ENCODE measurements at places on chromosomes 7 and 10.

DNA sequence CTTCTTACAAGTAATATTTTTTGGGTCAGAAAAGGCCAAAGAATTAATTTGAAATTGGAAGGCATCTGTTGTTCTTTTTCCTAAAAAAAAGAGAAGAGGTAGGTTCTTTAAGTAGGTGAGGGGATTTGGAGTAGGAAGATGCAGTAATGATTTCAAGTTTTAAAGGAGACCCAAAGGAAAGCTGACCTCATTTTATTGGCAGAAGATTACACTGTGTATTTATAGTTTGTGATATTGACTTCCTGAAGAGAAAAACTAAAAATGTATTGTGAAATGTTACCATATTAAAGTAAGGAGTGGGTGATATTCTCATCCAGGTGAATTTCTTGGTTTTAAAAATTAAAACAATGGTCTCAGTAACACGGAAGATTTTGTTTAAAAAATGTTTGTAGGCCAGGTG is 56.6 kb upstream of the CELF2 start:
- DNase-seq: no peak

DNA sequence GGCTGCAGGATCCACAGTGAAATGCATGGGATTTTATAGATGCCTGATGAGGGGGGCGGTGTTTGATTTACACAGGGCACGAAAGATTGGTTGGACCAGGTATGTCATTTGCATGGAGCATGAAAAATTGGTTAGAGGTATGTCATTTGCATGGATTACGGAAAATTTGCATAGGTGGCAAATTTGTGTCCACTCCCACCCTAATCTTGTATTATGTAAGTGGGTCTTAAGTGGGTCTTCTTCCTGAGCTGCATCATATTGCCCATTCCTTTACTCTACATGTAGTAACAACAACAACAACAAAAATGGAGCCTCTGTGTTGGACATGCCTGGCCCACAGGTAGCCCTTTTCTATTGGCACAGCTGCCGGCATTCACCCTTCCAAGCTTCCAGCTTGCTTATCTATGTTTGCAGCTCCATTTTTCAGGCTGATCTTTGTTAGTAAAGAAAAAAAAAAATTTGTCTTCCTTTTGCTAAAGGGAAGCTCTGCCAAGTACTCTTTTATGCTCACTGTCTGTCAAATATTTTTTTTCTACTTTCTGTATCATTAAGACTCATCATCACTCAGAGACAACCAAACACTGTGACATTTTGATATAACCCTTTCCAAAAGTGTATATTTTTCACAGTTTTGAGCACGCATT is 10.3 kb upstream of the ZNF273 start:
- no peak for DNase-seq

DNA sequence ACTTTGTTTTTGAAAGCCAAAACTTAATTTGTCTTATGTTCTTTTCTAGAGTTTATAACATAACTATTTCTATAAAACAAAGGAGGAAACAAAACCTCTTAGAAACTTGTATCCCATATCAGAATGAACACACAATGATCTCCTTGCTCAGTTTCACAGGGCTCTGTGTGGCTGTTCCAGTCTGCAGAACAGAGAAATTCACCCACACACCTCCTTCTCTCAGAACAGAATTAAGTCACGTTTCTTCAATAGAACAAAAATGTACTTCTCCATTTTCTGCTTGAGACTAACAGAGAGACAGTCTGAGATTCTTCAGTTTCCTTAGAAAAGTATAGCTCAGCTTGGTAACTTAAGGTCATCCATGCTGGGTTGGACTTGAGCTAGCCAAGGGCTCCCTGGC is 15.8 kb upstream of the DOCK1 start:
- no peak for DNase-seq

GRCh38 chr10:93614101-93614825 is 1.9 kb downstream of the PDE6C start:
- DNase-seq: no peak

DNA sequence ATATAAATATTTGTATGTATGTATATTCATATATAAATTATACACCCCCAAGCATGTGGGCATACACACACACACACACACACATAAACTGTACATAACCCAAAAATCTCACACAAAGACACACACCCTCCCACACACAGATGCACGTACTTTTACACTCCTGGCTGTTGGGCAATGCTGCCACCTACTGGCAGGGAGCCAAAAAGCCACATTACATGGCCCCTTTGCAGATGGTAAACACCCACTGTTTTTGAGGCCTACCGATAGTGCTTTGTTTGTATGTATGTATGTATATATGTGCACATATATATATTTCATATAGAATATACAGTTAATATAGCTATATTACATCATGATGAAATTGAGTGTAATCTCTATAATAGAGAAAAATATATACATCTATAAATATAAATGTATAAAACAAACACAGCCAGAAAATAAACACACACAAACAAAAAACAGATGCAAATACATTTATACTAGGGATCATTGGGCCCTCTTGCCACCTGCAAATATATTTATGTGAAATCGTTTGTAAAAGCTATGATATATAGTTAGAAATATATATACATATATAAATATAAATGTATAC is 120.1 kb upstream of the ACBD5 start:
- DNase-seq: peak; percentile 81

GRCh38 chr10:101330631-101331225 is 23.2 kb upstream of the BTRC start:
- no peak for DNase-seq

DNA sequence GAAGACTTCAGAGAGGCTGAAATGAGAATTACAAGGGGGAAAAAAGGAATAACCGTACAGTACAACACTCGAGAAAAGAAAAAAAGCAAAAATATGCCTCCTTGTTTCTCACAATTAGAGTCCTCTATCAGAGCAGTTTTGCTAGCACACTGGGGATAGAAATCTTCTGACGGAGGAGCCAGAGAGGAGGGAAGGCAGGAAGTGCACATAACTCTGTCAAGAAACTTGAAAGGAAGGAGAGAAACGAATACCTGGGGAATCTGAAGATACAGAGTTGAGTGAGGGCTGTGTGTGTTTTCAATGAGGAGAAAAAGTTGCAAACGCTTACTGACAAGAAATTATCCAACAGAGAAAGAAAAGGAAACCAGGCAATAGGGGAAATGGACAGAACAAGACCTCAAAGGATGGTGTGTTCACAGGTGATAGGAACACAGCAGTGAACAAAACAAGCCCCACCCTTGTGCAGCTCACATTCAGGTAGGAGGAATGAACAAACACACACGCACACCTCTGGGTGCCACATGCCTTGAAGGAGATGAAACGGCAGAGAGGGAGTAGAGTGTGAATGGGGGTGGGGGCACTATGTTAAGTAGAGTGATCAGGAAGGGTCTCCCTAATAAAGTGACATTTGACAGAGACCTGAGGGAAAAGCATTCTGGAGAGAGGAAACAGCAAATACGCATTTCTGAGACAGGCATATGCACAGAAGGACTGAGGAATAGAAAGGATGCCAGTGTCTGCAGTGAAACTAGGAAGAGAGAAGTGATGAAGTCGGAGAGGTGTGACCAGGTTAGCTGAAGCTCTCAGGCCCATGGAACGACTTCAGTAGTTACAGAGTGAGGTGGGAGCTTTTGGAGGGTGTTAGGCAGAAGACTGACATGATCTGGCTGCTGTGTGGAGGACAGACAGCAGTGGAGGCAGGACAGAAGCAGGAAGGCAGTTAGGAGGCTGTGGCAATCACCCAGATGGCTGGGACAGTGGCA is 46.7 kb upstream of the SPOCK2 start:
- no peak for DNase-seq

GRCh38 chr10:70328018-70328417 is 44.2 kb upstream of the NPFFR1 start:
- no peak for DNase-seq

DNA sequence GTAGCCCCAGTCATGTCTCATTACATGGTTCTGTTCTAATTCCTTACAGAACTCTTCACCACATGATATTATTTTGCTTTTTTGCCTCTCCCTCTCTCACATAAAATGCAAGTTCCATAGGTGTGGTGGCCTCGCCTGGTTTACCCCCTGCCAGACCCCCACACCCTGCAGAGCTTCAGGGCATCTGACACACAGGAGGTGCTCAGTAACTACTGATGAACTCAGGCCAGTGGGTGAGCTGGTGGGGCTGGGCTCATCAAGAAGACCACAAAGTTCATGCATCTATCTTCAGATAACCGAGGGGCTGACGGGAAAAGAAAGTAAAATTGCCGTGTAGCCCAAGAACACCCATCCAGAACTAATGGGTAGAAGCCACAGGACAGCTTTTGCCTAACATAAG is 253.1 kb downstream of the GRID1 start:
- no peak for DNase-seq

- DNase-seq: peak; percentile 74
Observed at GRCh38 chr7:129367700-129368388, 66.4 kb upstream of the STRIP2 start.

- no peak for DNase-seq
Observed at GRCh38 chr7:157537056-157537455, 200.3 kb downstream of the DNAJB6 start.

- DNase-seq: no peak
Observed at GRCh38 chr7:70673778-70674570, 458.0 kb upstream of the GALNT17 start.

DNA sequence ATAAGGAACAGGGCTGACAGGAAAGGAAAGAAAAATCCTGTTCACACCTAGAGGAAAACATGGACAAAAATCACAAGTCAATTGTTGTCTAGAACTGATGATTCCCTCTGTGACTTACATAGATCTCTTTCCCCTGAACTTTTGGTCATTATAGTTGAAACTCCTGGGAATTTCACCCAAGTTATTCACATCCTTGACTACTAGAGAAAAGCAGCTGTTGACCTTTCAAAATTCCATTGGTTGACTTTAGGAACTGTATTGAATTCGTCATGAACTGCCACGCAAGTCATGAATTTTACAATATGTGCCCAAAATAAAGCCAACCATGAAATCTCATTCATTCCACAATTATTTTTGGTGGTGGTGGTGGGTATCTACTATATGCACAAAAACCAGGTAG is 104.3 kb downstream of the UBE2H start:
- no peak for DNase-seq

- DNase-seq: no peak
Observed at GRCh38 chr7:41010967-41011366, 691.9 kb downstream of the INHBA start.

DNA sequence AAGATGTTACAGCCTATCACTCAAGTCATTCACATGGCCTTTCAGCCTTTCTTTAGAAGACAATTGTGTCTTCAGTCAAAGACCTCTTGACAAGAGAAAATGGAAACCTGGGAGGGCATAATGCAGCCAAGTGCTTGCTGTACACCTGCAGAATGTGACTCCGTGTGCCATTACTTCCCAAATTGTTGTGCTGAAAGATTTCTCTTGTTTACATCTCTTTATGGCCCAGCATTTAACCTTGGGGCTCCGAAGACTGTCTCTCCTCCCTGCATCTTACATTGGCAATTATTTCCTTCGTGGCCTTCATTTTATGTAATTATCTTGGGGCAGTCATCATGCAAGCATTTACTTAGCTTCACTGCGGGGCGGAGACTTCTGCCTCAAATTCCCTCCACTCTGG is 287.0 kb downstream of the TCF7L2 start:
- no peak for DNase-seq

DNA sequence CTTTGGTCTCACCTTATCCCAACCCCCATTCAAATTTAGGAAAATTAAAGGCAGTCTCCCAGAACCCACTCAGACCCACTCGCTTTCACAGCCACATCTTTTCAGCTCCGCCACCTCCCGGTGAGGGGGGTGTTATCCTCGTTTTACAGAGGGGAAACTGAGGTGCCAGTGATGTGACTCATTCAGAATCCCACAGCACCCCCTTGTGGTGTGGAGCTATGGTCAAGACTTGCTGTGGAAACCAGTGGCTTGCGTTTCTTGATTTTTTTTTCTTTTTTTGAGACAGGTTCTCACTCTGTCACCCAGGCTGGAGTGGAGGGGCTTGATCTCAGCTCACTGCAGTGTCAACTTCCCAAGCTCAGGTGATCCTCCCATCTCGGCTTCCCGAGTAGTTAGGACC is 27.6 kb downstream of the SLC35G1 start:
- peak; percentile 9 for DNase-seq

DNA sequence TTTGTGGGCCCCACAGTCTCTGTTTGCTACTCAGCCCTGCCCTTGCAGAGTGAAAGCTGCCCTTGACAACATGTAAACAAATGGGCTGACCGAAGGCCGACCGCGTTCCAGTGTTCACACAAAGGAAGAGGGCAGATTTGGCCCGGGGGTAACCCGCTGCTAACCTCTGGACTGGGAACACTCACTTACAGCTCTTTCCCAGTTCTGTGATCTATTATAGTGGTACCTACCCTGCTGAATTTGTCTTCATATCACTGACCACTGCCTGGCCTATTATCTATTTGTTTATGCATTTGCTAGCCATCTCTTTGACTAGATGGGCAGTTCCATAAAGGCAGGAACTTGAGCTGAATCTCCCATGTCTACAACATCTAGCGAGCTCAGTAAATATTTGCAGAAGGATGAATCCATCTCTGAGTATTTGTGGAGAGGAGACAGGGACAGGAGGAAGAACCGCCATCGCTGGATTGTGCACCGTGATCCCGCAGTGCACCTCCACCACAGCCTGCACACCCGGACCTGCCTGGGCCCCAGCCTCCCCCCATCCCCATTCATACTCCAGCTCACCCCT is 15.2 kb downstream of the SLC29A3 start:
- no peak for DNase-seq

- no peak for DNase-seq
Observed at GRCh38 chr7:33596686-33597085, 308.7 kb upstream of the BMPER start.

DNA sequence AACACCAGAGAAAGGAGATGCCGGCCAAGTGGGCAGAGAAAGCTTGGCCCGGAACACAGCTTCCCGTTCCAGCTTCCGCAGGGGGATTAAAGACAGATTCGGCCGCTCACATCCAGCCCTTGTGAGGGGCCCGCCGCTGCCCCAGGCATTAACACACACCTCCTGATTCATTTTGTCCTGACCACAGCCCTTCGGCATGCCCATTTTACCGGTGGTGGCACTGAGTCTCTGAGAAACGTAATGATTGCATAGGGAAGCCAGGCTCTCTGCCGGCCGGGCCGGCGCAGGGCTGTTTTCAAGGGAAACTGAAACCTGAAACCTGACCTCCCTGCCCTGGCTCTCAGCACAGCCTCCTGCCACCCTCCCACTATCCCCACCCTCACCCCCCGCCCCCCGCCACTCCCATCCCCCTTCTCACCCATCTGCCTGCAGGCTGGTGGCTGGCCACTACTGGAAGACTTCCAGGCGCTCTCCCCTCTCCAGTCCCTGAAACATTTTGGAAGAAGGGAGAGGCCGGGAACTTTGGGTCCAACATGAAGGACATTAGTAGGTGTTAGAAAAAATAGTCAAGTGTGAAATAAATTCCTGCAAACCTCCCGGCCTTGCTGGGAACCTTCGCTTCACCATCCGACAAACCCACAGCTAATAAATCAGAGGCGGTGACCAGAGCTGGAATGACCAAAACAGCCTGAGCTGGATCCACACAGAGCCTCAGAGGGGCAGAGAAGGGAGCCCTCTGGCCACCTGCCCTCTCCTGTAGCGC is 83.5 kb upstream of the CUX1 start:
- no peak for DNase-seq

GRCh38 chr7:6614953-6615722 is at the start of gene ZNF853:
ZNF853 (plus strand) TSS chr7:6615610; CDS start chr7:6616175, 565 bp downstream.
- no peak for DNase-seq
